ENCODE measurements at places on chromosomes 6 and 20. TPM values are rescaled to one million over a fixed set of nuclear protein-coding genes. Genes with fewer than 3 reads are reported as not detected.

The UBD gene
- total RNA-seq = not detected

The CDH26 gene
- total RNA-seq = 0.55 TPM

The ZFP57 gene
- 0.06 TPM for total RNA-seq

The TNF gene
- total RNA-seq = 1.1 TPM

DNA sequence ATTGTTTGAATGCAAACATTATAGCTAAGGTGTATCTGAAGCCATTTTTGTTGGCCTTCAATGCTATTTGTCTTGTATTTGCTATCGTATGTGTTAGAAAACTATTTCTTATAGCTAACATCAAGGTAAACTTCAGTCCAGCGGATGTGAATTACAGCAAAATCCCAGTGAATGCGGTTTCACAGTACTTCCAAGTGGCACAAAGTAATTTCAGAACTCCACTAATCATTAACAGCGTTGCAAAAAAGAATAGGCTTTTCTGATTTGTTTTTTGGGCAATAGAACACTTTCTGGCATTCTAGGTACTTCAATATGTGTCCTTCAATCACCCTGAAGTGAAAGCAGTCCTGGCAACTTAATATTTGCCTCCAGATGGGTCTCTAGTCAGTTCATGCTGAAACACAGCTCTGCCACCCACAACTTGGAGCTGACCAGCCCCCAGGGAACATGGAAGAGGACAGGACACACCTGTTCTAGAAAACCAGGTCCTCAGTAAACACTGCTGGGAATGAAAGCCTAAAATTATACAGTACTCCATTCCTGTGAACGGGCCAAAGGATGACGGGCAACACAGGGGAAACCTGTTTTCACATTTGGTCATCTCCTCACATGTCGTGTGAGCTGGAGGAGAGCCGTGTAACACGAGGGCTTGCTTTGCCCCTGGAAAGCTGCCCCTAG is 9.7 kb upstream of the MRPS10 start:
- DNase-seq = no peak

DNA sequence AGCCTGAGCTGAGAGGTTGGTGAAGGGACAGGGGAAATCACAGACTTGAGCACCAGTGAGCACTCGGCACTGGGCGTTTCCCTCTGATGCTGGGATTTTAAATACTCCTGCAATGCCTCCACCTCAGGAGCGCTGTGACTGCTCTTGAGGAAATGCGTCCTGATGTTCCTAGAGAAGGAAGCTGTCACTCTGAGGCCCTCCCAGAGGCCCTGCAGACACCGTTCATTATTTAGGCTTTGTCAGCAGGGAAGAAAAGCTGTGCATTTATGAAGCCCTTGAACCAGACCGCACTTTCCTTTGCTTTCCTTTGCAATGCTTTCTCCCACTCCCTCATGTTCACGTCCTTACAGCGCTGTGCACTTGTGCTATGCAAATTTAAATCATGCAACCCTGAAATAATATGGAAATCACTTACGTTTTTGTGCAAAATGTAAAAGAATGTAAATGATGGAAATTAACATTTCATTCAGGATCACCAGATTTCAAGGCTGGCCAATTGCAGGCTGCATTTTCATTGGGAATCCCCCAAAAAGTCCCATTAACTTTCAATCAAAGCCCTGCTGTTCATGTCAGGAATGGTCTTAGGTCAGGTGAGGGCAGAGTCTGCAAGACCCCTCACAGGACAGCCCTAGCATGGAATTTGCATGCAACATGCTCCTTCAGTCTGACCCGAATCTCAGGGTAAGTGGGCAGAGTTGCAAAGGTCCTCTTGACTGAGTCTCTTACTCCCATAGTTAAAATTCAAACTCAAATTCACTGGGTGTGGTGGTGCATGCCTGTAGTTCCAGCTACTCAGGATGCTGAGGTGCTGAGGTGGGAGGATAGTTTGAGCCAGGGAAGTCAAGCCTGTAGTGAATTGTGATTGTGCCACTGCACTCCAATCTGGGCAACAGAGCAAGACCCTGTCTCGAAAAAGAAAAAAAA is 45.8 kb upstream of the SYNDIG1 start:
- no peak for DNase-seq

GRCh38 chr6:340991-341827 is 48.9 kb downstream of the DUSP22 start:
- DNase-seq = peak; percentile 65

The TRAPPC3L gene
- 0.16 TPM for total RNA-seq
